ENCODE measurements at places on chromosomes 2 and 18. TPM values are rescaled to one million over a fixed set of nuclear protein-coding genes. Genes with fewer than 3 reads are reported as not detected.

Gene SF3B1
- total RNA-seq = 282 TPM

Gene CBLN2
- not detected for total RNA-seq

Gene BMP10
- not detected for total RNA-seq

Gene LHCGR
- total RNA-seq = not detected

Gene UGT1A8
- total RNA-seq = not detected

Gene CERKL
- total RNA-seq = 0.66 TPM

Gene ASPRV1
- total RNA-seq = 1.1 TPM

Gene SPTBN1
- 84.4 TPM for total RNA-seq

Gene QPCT
- not detected for total RNA-seq

Data from HCT116 (cell line).